Hair follicular keratinocyte (primary cell): ENCODE measurements at places on chromosomes 1 and 21. TPM values are rescaled to one million over a fixed set of nuclear protein-coding genes. Genes with fewer than 3 reads are reported as not detected.

Gene AK5
- 0.86 and 4.3 TPM in 2 replicates for total RNA-seq

Gene TDRD5
- total RNA-seq, result not detected in 2 replicates

Gene VHLL
- not detected in 2 replicates for total RNA-seq

Gene TP73
- 0.55 and 2.1 TPM in 2 replicates for total RNA-seq

Gene GNAT2
- 0.08 TPM in 1 of 2 replicates, not detected in the other for total RNA-seq

Gene RGS7
- total RNA-seq, result not detected in 2 replicates

Gene OR2L2
- not detected in 2 replicates for total RNA-seq

Gene OR10K2
- total RNA-seq, result not detected in 2 replicates

Gene ATP13A2
- 73.6 and 76.7 TPM in 2 replicates for total RNA-seq
